ENCODE measurements at places on chromosomes 1 and 21.
A peak's percentile ranks its signal among the peaks of the same experiment; 100 is the strongest.

GRCh38 chr1:159826441-159827101 is at the start of gene SLAMF8:
SLAMF8 (plus strand) TSS chr1:159826873; CDS start chr1:159826899, 26 bp downstream.
- DNase-seq, result peak; percentile 33

DNA sequence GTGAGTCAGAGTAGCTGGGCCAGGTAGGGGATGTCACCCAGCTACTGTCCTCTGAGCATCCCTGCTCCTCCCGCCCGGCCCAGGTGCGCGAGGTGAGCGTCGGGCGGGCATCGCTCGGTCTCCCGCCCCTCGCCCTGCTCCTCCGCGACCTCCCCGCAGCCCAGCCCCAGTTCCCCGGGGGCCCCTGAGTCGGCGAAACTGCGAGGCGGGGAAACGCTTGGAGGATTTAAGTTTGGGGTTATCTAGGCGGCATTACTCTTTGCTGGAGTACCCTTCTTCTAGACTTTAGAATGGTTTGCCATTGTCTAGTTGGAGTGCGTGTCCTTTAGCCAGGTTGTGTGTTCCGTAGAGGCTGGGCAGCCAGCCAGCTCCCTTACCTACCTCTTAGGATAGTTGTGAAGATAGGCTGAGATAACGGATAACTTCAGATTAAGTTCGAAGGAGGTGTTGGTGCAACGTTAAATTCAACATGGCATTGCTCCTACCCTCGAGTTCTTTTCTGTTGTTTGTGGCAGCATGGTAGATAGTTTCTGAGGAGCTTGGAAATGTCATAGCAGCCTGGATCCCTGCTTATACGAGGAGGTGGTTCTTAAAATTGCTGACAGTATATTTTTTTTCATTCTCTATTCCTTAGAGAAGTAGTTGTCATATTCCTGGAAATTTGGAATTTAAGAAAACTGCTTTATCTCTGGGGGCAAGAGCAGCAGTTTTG is 697 bp downstream of the AGO3 start:
- DNase-seq, result peak; percentile 3

GRCh38 chr1:214569357-214570004 is 18.1 kb upstream of the PTPN14 start:
- peak; percentile 65 for DNase-seq

GRCh38 chr1:162944974-162945674 is 84.1 kb upstream of the CCDC190 start:
- no peak for DNase-seq

DNA sequence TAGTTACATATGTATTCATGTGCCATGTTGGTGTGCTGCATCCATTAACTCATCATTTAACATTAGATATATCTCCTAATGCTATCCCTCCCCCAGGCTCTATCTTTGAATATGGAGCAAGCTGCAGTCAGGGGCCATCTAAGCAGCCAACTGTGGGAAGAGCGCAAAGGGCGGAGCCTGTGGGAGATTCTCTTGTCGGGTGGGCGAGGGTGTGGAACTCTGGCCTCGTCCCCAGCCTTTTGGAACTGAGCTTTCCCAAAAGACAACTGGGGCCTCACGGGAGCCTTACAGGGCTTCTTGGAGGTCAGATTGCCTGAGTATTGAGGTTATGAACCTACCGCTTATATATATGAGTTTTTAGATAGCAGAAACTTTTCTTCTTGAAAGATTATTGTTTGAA is 117.2 kb downstream of the HHAT start:
- DNase-seq, result no peak

GRCh38 chr1:64981601-64982533 is 15.5 kb upstream of the JAK1 start:
- no peak for DNase-seq

DNA sequence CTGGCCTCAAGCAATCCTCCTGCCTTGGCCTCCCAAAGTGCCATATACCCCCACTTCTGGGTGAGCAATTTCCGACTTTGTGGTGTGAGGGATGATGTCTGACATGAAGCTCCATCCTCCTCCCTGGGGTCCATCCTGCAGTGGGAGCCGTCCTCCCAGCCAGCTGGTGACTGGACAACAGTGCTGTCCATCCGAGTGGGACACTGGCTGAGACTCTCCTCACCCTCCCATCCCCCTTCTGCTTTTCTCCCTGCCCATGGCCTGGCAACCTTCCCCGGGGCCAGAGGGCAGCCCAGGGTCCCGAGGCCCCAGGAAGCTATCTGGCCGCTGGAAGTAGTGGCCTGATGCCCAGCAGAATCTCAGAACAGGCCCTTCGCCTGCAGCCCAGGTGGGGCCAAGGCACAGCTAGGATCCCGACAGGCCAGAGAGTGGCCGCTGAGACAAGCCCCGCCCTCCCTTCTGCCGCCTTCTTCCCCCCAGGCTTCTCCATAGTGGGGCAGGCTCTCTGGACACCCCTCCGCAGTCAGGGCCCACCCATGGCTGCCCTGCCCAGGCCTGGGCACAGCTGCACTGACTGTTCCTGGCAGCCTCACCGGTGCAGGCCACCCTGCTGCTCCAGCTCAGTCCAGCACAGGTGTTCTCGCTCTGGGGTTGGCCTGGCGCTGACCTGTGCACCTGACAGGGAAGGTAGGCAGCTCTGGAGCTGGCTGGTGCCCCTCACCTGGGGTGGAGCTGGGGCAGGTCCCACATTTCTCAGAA is 8.4 kb upstream of the FAAP20 start:
- no peak for DNase-seq

DNA sequence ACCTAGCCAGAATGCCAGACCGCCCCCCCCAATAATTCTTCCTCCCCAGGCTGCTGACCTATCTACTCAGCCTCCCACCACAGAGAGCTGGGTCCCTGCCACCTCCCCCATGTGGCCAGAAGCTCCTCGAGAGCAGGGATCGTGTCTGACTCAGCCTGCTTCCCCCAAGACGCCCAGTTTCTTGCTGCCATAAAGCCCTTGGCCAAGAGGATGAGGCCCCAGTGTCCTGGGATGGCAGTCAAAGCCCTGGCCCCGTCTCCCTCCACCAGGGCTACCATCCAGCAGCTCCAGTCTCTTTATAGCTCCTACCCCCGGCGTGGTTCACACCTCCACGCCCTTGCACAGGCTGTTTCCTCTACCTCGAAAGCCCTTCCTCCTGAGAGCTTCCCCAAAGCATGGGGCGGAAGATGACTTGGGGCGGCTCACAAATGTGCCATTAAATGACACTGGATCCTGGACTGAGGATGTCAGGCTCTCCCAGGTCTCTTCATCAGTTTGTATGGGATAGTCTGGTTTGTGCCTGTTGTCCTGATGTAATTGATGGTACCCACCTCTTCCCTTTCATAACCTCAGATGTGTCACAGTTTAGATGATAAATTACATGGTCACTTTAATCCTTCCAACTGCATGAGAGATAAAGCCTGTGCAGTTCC is 13.2 kb downstream of the ADGRB2 start:
- peak; percentile 78 for DNase-seq

GRCh38 chr21:16588433-16588860 is 858.7 kb downstream of the USP25 start:
- peak; percentile 86 for DNase-seq

DNA sequence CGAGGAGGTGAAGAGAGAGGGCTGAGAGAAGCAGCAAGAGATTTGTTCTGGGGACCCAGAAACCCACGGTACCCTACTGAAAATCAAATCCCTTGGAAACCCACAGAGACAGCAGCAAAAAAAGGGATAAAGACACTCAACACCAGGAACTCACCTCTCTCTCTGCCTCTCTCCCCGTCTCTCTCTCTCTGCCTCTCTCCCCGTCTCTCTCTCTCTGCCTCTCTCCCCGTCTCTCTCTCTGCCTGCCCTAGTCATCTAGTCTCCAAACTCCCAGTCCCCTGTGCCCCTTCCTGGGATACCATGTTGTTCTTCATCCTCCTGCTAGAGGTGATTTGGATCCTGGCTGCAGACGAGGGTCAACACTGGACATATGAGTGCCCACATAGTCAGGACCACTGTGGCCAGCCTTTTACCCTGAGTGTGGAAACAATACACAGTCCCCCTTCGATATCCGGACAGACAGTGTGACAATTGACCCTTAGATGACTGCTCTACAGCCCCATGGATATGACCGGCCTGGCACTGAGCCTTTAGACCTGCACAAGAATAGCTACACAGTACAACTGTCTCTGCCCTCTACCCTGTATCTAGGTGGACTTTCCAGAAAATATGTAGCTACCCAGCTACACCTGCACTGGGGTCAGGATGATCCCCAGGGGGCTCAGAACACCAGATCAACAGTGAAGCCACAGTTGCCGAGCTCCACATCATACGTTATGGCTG is 9.8 kb upstream of the ALDH9A1 start:
- no peak for DNase-seq

GRCh38 chr1:116733476-116734365 is 20.5 kb upstream of the CD2 start:
- DNase-seq, result no peak

GRCh38 chr1:109027841-109028240 is 14.1 kb downstream of the WDR47 start:
- DNase-seq, result no peak

GRCh38 chr21:35585878-35586277 is 474.4 kb downstream of the SETD4 start:
- DNase-seq, result no peak

GRCh38 chr1:169367096-169367685 is 406 bp downstream of the NME7 start:
- no peak for DNase-seq

DNA sequence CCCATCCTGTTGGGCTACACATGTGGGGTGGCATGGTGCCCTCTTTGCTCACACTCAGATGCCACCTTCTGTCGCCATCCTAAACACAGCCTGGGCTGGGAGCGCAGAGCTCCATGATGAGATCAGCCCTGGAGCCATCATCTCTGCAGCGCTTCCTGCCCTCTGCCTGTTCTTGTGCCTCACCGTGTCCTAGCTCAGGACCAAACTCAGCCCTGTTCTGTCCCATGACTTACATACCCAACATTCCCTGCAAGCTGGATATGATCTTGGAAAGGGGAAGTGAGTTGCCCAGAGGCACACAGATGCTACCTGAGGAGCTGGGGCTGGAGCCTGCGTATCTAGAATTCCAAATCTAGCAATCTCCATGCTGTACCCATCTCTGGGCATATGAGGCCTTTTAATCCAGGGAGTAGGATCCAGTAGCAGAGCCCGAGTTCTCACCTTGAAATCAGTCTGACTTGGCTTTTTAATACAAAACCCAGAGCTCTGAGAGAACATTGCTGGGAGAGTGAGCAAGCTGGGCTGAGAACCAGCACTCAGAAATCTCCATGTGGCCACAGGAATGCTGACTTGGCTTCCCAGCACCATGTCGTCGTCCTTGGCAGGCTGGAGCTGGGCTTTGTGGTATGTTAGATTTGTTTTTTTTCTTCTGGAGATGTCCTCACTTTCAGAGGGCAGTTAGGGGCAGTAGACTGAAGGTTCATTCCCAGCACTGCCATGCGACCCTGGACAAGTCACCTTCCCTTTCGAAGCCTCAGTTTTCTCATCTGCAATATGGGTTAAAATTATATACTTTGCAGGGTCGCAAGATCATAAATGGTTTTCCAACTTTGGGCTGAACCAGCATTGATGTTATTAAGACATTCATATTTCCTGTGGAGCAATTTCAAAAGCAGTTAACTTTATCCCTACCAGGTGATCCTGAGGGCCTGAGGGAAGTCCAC is 2.6 kb downstream of the ALPL start:
- peak; percentile 95 for DNase-seq

DNA sequence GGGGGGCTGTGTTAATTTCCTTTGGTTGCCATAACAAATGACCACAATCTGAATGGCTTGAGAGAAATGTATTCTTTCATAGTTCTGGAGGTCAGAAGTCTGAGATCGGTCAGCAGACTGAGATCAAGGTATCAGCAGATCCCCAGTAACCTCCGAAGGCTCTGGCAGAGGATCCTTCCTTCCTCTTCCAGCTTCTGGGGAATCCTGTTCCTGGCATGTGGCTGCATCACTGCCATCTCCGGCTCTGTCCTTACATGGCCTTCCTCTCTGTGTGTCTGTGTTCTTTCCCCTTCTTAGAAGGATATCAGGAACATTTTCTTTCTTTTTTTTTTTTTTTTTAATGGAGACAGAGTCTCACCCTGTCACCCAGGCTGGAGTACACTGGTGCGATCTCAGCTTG is 25.8 kb downstream of the ACTL8 start:
- DNase-seq, result no peak

GRCh38 chr1:201941420-201942128 is 4.8 kb downstream of the LMOD1 start:
- DNase-seq, result no peak
